ENCODE measurements at places on chromosomes 1 and 21.

DNA sequence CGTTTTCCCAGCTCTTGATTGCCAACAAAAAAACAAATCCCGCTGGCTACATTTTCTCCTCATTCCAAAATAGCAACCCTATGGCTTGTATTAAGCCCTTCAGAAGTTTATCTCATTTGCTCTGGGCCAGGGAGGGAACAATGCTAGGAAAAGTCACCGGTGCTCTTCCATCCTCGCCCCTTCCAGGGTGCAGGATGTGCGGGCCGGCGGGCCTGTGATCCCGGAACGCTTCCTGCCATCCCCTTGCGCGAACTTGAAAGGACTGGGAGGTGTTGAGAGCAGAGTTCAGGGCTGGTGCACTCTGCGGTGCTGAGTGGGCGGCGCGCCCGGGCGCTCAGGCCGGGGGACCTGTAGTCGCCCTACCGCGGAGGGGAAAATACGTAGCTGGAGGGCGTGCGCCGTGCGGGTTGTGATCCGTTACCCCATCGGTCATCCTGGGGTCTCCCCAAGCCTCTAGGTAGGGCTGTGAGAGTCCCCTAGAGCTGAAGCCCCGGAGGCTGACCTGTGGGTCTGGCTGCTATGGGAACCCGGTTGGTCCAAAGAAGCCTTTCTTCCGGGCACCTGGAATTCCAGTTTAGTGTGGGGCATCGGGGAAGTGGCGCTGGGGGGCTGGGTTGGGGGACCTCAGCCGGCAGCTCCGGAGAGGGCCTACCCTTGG lies 13.1 kb downstream of the NR5A2 start:
- DNase-seq, result no peak

- no peak for DNase-seq
These were observed 5.3 kb upstream of the GSTM4 start for GRCh38 chr1:109650609-109651008.

- no peak for DNase-seq
These were observed 4.4 kb upstream of the FASLG start for GRCh38 chr1:172654535-172654934.

GRCh38 chr1:68211761-68212380 lies 20.5 kb downstream of the WLS start:
- no peak for DNase-seq

DNA sequence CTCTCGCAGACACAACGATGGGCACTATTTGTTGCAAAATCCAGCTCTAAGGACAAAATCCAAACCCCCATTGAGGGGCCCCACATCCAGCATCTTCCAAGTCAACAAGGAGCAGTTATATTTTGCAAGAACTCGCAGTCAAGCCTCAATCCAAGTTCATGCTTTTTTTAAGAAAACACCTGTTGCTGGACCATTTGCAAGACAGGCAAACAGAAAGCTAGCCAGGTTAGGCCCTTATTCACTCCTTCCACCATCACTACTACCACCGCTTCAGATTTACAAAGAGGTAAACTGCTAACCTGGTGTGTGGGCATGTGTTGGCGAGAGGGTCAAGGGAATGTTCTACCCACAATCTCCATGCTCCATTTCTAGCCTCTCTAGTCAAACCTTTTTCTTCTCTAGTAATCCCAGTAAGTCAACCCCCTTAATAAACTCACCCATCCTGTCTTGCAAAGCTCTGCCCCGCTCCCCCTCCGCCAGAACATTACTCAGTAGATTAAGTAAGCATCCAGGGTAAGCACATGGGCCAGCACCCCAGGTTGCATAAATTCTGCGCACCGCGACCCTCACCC lies 703 bp downstream of the ERI3 start:
- DNase-seq, result no peak

DNA sequence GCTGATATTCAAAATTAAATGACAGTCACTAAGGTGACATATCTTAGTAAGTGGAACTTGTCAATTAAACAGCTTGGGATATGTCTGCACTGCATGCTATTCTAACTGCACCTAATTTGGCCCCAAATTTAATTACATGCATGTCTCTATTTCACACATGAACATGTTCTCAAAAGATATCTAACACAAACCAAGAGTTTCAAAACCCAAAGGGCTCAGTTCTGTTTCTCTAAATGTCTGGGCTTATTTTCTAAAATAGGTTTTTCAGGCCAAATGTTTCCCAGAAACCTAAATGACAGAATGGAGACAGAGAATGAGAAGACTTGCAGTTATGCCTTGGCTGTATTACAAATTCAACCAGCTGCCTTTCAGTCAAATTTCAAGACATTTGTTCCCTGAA lies 11.3 kb downstream of the RAB29 start:
- DNase-seq, result no peak

DNA sequence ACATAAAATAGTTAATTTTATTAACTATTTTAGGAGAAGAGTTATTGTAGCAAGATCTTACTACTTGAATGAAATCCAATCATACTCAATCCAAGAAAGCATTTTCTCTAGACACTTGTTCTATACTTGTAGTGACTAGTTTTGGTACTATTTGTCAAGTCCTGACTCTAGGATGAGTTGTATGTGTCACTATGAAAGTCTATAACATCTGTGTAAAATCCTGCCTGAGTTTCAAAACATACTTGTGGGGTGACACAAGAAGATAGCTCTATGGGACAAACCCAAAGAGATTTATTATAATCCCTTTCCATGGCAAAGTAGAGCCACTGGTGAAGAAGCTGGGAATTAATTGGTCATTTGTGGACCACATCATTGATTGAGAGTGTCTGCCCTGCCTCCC lies 1042.2 kb upstream of the ADGRL4 start:
- DNase-seq, result no peak

GRCh38 chr1:238223076-238223640 lies 332.4 kb upstream of the ZP4 start:
- DNase-seq, result no peak

DNA sequence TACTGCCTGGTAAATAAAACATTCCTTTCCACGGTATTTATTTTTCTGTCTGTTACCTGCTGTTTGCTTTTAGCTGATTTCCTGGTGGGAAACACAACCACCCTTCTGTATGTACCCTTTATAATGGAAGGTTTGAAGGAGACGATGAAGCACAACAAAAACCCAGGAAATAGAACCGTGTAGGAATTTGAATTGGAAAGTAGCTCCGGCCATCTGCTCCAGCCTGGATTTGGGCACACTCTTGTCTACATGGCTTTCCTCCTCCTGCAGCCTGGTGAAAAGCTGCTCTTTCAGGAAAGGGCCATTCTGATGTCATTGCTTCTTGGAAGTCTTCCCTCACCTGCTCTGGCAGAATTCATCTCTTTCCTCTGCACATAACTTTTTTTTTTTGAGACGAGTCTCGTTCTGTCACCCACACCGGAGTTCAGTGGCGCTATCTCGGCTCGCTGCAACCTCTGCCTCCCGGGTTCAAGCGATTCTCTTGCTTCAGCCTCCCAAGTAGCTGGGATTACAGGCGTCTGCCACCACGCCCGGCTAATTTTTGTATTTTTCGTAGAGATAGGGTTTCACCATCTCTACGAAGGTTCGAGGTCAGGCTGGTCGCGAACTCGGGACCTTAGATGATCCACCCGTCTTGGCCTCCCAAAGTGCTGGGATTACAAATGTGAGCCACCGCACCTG lies 2.7 kb downstream of the AK4 start:
- DNase-seq, result no peak

GRCh38 chr1:156513185-156513584 lies 12.6 kb upstream of the MEF2D start:
- no peak for DNase-seq

- no peak for DNase-seq
These were observed 37.1 kb upstream of the SOD1 start for GRCh38 chr21:31622397-31622796.

DNA sequence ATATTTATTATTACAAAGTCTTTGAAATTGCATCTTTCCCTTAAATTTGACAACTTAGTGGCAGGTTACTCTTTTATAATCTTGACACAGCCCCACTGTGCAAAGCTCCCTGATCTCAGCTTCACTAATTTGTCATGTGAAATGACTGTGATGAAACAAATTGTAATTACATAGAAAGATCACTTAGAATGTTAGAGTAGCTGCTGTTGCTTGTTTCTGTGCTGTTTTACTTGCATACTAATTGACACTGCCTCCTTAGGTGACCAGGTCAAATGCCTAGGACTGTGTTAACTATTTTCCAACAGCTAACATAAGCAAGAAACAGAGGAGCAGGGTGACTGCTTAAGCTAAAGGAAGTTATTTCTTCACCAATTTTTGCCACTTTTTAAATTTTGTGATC lies 211.3 kb downstream of the ZNF326 start:
- no peak for DNase-seq

DNA sequence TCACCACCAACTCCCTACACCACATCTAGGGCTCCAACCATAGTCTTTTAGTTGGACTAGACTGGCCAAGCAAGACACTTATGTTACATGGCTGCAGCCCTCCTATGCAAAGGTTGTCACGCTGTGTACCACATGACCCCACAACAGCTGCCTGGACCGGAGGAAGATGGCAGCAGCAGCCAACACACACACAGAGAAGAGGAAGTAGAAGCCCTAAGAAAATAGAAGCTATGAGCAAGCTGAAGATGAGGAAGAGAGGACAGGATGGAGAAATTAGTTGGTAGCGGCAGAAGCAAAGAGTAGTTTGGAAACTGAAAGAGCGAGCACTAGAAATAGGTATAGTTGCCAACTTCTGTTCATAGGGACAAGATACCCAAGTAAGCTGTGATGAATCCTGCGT lies 60.8 kb upstream of the RALGPS2 start:
- no peak for DNase-seq

DNA sequence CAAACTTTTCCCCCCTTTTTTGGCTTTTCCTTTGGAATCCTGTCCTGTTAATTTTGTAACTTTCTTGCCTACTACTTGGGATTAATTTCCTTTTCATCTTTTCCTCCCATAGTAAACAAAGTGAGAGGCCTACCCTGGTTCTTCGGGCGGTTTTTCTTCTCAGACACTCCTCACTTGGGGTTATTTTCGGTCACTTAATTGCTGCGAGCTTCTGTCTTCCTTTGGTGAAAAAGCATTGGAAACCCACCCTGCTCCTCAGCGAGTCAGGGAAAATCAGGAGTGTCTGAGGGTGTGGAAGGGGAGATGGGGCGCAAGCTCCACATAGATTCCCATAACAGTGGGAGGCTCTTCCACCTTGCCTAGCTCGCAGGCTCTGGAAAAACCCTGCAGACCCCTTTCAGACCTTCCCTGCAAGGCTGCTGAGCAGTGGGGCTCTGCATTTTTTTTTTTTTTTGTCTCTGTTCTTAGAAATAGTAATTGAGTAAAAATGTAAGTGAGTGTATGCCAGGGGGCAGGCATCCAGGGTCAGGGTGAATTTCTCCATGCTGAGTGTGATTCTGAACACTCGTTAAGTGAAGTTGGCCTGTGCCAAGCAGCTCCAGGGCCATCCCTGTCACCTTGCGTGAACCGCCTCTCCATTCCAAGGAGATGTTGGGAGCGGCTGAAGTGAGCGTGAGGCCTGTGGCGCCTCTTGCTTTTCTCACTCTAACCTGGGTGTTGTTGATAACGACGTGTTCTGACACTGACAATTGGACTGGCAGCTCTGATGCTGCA lies 20.3 kb downstream of the TGFB2 start:
- no peak for DNase-seq

- DNase-seq, result no peak
These were observed 1.2 kb upstream of the LIN9 start for GRCh38 chr1:226310245-226310540.

DNA sequence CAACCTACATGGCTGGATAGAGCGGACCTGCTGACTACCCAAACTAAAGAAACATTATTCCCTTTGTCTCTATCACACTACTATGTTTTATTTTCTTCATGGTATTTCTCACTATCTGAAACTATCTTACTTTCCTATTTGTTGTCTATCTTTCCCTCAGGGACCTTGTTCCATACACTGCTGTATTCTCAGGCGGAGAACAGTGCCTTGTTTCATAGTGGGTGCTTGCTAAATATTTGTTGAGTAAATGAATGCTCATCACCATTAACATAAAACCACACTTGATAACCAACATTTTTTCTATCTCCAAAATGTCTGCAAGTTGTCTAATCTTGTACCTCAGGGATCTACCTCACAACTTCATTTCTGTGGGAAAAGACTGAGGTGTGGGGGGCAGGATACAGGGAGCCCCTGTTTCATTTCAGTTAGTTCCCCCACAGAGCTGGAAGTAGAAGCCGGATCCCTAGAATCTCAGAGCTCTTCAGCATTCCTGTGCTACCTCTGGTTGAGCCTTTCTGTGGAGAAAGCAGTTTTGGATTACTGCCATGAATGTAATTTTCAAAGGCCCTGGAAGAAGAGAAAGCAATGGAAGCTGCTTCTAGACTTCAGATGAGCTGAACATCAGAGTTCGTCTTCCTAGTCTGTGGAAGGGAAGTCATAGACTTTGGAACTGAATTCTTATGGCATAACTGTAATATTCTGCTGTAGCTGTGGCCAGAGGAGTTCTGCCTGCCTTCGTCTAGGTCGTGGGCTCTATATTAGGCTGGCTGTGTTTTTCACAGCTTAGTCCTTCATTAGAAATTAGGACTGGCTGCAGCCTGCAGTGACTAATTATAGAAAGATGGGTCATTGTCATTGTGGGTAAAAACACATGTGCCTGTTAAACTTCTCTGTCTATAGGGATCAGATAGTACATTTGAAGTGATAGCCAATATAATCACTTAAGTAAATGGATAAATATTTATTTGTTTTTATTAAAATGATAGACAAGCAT lies 293.2 kb upstream of the SGIP1 start:
- DNase-seq, result no peak

DNA sequence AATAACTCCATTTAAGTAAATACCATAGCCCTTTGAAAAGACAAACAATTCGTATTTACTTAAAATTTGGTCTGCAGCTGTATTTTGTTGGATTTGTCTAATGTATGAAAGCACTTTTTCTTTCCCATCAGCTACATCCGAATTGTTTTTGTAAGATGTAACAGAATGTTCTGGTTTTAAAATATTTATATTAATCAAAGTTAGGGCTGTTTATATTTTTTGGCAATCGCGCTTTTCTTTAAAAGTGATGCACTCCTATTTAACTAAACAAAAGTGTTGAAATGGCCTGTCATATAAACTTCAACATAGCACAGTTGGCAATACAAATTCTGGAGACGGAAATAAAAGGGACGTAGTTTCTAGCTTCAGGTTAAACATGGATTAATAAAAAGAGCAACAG lies 216.3 kb upstream of the ADGRL2 start:
- no peak for DNase-seq

DNA sequence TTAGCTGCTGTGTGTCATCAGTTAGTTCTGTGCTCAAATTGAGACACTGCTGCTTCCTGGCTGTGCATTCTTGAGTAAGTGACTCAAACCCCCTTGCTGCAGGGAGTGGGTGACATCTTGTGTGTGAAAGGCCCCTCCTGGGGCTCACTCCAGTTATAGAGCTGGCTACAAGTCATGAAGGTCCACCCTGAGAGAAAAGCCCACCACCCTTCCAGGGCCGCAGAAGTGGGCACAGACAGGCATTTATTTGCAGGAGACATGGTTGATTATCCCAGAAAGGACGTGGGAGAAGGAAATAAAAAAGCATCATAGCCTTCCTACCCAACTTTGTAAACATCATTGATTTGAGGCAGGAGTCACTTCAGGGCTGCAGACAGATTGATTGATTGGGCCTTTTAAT lies 550.6 kb downstream of the MATN1 start:
- DNase-seq, result no peak

DNA sequence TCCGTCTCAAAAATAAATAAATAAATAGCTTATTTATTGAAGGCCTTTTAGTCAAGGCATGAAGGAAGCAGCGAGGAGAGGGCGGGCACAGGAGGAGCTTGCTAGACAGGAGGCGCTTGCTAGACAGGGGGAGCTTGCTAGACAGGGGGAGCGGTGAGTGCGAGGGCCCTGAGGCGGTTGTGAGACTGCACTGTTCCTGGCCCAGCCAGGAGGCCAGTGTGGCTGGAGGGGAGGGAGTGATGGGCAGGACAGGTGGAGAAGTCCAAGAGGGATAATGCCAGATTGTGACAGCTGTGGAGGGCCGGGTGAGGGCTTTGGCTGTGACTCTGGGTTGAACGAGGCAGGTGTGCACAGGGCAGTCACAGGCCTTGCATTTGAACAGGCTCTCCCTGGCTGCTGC lies 18.2 kb downstream of the KIF17 start:
- DNase-seq, result no peak

Data from NCI-H1417 treated with DMSO at 0.1 percent for 48 hours (cell line).